ENCODE measurements at places on chromosomes 16 and 17.
A peak's percentile ranks its signal among the peaks of the same experiment; 100 is the strongest.

GRCh38 chr16:55257966-55258613 is 65.9 kb upstream of the IRX6 start:
- peak; percentile 13 for DNase-seq

DNA sequence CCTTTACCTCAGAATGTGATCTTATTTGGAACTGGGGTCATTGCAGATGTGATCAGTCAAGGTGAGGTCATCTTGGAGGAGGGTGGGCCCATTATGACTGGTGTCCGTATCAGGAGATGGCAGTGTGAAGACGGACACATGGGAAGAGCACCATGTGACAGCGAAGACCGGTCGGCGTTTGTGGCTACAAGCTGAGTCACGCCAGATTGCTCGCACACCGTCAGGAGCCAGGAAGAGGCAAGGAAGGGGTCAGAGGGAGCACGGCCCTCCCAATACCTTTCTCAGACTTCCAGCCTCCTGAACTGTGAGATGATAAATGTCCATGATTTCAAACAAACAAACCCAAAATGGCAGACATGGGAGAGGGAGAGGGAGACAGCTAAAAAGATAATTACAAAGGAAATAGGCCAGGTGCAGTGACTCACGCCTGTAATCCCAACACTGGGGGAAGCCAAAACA is 13.2 kb downstream of the STARD3 start:
- no peak for DNase-seq

- DNase-seq, result no peak
Measured at GRCh38 chr17:17060001-17060922, 18.0 kb downstream of the MPRIP start.

DNA sequence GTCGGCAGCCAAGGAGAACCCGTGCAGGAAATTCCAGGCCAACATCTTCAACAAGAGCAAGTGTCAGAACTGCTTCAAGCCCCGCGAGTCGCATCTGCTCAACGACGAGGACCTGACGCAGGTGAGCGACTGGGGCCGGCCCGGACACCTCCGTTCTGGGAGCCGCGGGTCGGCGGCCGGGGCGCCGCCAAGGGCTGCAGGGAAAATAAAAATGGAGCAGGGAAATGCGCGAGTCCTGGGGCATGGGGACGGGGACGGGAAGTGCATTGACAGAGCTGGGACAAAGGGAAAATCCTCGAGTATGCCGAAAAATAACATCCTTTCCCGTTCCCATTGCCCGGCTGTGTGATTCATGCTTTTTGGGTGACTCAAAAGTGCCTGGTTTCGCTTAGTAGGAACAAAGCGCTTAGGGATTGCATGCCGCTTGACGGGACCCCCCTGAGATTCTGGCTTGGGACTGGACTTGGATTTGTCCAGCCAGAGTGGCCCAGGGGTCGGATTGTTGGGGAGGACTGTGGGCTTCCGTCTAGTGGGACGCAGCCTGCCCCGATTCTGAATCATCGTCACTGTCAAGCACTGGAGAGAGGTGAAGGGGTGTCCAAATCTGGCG is 699 bp downstream of the MPRIP start:
- peak; percentile 27 for DNase-seq

- DNase-seq, result no peak
Measured at GRCh38 chr16:24755201-24755874, 25.9 kb downstream of the TNRC6A start.

DNA sequence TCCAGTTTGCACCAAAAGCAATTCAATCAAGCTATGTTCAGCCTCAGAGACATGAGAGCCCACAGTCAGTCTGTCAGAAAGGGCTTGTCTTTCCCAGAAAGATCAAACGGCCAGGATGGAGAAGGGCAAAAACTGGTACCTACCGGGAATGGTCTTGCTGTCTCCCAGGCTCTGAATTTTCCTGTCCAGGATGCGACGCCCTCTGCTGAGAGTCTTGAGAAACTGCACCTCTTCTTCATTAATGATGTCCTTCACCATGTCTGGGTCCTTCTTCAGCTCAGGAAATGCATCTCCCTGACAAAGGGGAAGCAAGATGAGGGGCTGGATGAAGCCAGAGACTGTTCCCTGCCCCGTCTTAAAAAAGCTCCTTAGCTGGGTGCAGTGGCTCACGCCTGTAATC is 15.8 kb upstream of the EXOSC6 start:
- DNase-seq, result no peak

- DNase-seq, result no peak
Measured at GRCh38 chr16:48999508-48999907, 282.1 kb downstream of the CBLN1 start.

DNA sequence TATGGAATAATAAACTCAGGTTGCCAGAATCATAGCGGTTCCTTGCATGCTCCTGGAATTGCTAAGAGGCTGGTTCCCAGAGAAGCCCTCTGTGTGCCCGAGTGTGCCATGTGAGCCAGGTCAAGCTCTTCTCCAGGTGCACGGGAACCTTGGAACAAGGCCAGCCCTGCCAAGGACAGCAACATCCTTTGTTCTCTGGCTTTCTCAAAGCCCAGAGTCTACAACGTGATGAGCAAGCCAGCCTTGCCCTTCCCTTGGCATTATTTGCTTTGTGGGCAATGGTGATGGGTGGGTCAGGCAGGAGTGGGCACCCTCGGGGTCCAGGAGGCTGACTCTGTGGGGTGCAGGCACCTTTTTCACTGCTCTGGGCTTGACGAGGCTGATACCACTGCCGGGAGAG is 14.2 kb upstream of the SEC14L1 start:
- no peak for DNase-seq

DNA sequence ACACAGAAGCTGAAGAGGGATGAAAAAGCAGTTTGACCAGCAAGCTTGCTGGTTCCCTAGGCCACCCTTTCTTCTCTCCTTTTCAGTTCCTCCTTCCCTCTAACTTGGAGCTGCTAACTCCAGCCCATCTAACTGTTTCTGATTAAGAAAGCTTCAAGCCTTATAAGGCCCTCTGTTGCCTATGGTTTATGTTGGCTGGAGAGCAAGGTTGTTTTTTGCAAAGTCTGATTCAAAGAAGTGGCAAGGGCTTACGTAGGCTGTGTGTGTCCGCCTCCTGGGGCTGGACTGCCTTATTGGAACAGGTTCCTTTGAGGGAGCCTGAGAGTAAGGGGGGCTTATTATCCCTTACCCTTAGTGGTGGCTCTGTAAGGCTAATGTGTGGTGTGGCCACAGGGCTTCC is 7.1 kb downstream of the AKAP1 start:
- DNase-seq, result no peak

- no peak for DNase-seq
Measured at GRCh38 chr16:71853413-71853812, 7.6 kb downstream of the ATXN1L start.

DNA sequence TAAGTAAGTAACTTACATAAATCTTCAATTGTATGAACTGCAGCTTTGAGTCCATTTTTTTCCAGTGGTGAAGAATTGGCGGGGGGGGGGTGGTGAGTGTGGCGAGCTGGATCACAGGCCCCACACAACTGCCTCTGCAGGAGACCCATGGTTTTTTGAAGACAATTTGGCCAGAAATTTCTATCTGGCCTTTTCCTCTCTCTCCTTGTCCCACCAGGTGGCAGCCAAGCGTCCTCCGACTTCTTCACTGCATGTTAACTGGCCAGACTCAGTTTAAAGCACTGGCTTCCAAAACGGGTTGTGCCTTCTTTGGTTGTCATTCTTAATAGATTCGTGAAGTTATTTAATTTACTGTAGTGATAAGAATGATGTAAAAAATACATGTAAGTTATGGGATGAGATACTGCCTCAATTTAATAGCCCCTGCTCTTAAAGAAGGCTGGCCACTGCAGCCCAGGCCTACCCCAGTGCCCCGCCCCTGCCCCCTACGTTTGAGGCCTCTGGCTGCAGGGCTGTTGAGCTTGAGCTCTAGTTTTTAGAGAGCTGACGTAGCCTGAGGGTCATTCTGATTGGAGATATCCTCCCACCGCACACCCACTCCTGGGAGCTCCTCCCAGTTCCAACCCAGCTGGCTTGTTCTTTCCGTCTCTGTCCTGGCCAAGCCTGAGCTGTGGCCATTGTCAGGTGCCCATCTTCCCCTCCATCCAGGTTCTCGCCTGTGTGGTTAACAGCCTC is 36.4 kb downstream of the AKAP1 start:
- DNase-seq, result no peak

DNA sequence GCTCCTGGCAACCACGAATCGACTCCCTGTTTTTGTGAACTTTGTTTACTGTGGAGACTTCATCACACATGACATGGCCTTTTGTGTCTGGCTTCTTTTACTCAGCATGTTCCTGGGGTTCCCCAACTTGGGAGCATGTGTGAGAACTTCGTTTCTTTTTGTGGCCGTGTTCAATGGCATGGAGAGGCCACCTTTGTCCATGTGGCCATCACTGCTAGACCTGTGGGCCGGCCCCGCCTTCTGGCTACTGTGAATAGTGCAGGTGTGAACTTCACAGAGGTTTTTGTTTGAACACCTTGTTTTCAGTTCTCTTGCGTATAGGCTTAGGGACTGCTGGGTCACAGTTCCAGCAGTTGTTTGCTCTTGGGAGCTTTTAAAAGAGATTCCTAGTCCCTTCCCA is 5.7 kb upstream of the SLC38A8 start:
- no peak for DNase-seq

DNA sequence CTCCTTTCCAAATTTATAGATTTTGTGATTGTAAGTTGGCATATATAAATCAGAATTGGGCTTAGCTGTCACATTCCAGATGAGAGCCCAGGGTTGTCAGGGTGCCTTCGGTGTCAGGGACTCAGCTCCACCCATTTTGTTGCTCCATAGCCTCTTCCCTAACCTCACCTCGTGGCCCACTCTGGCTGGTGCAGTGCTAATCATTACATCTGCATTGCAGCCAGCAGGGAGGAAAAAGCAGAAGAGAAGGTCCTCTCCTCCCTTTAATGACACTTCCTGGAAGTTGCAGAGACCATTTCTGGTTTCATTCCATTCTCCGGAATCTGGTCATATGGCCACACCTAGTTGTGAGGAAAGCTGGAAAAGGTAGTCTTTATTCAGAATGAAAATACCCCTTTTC is 113.3 kb downstream of the CCT6B start:
- no peak for DNase-seq

DNA sequence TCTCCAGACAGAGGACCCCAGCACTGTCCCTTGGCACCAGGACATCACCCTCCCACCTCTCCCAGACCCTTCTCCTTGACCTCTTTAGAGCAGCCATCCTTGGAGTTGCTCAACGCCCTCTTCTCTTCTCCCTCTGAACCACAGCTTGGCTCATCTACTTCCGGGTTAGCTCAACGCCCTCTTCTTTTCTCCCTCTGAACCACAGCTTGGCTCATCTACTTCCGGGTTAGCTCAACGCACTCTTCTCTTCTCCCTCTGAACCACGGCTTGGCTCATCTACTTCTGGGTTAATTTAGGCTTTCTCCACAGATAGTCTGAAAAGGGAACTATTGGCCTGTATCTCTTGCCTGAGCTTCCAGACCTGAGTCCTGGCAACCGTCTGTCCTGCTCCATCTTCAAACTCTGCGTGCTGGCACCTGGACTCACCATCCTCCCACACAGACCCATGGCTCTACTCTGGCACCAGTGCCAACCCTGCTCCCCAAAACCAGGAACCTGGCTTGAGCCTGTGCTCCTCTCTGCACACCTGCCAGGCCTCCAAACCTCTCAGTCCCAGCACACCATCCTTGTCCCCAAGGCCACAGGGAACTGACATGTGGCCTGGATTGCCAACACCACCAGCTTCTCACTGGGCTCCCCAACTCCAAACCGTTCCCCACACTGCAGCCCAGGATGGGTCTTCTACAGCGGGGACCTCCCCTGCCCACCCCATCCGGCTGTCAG is 25.3 kb upstream of the FAAP100 start:
- DNase-seq, result no peak

DNA sequence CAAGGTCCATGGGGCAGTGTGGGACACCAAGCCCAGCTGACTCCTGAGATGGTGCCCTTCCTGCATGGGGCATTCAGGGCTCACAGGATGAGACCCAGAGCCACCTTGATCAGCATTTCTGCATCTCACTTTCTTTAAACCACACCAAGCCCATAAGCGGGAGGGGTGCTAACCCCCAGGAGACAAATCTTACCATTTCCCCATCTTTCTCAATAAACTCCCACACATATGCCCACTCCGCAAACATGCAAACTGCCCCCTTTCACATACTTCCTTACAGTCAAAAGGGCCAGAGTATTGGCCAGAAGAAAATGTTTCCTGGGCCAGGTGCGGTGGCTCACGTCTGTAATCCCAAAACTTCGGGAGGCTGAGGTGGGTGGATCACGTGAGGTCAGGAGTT is 3.7 kb upstream of the SLC39A11 start:
- no peak for DNase-seq

- no peak for DNase-seq
Measured at GRCh38 chr16:73888840-73889490, 407.6 kb upstream of the PSMD7 start.

- DNase-seq, result no peak
Measured at GRCh38 chr16:57313509-57313908, 29.0 kb upstream of the PLLP start.

DNA sequence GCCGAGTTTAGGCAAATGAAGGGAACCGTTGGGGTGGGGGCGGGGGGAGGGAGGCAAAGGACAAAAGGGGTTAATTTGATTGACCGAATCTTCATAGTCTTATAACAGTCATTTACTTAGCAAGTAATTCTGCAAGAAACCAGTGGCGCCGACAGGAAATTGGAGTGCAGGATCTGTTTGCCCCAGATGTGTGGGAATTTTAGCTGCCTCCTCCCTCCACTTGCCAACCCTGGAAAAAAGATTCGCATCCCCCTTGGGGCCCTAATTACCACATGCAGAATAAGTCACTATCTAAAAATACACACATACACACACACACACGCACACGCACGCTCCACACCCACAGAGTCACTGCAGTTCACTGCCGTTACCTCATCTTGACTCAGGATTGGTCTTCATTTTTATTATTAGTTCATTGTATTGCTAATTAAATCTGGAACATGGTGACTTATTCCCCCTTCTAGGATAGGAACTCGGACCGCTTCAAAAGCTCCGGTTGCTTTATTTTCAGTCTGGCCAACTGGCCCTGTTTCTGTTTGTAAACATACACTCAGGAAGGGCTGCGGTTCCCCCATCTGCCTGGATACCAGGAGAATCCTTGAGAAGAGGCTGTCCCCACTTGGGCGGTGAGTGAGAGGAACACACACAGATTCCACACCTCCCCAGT is 241.6 kb upstream of the SALL1 start:
- DNase-seq, result no peak

DNA sequence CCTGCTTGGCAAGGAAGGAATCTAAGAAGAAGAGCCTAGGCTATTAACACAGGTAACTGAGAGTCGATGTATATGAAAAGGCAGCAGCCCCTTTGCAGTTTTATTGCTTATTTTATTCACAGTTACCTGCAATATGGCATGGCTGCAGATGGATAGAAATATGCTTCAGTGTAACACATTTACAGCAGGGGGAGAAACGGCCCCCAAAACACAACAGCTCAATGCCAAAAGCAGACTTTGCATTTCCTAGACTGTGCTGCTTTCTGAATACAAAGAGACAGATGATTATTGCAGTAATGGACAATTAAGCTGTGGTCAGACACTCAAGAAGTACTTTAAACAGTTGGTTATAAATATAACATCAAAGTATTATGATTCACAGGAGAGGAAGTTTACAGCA is 108.0 kb upstream of the CDH13 start:
- no peak for DNase-seq

- DNase-seq, result no peak
Measured at GRCh38 chr17:61459939-61460718, 7.9 kb downstream of the TBX4 start.

- no peak for DNase-seq
Measured at GRCh38 chr17:62911114-62911513, 54.9 kb upstream of the TANC2 start.
